Small intestine (tissue), 16 donors: ENCODE measurements at places on chromosomes 2 and 18.

- peak; percentile 23 for DNase-seq
Observed at GRCh38 chr2:235614900-235615712, 121.3 kb downstream of the AGAP1 start.

GRCh38 chr2:199734011-199734410, 117.0 kb downstream of the FTCDNL1 start:
- DNase-seq = no peak

DNA sequence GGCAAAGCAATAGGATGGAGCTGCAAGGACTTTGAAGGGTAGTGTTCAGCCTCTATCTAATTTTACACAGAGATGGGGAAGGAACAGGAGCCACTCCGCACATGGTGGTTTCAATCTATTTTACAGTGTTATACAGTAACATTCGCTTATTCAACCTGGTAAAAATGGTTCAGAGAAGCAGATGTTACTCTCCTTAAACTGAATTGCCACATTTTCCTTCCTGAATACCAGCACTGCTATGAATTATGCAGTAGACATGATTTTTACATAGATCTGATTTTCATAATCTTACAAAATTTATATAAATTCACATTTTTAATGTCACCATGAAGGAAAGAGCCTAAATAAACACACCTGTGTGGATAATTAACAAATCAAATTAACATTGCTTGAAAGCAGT, 85.0 kb downstream of the ITGA4 start:
- no peak for DNase-seq

- peak; percentile 17 for DNase-seq
Observed at GRCh38 chr2:199019898-199020507, 437.7 kb downstream of the SATB2 start.

DNA sequence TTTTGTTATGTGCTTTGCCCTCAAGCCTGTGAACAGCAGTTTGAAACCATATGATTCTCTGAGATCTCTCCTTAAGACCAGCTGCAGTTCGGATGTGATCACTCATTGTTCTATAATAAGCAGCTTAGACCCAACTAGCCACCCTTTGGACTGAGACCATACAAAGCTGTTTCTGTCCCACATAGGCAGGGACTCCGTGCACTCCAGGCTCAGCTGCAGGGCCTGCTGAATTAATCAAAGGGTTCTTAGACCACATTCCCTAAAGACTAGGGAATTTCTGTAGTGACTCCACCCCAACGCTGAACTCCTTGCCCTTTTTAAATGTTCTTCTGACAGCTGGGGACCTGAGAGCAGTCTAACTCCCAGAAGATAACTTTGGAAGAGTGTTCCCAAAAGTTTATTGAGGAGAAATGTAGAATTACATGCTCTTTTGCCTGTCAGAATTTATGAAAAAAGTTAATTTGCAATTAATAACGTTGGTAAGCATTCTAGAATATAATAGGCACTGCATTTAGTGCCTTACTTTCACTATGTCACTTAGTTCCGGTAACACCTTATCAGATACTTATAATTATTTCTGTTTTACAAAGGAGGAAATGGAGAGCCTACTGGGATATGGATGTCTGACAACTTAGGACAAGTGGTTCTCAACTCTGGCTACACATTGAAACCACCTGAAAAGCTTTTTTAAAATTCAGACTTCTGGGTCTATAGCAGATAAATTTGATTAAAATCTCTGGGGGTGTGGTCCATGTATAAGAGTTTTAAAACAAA, 42.3 kb downstream of the GULP1 start:
- DNase-seq = peak; percentile 20
